ENCODE measurements at places on chromosomes 1 and 21.

- no peak for DNase-seq
These were observed 13.6 kb downstream of the PCNX2 start for GRCh38 chr1:233281711-233282581.

- DNase-seq: no peak
These were observed 72.4 kb upstream of the KCND3 start for GRCh38 chr1:112061901-112062320.

DNA sequence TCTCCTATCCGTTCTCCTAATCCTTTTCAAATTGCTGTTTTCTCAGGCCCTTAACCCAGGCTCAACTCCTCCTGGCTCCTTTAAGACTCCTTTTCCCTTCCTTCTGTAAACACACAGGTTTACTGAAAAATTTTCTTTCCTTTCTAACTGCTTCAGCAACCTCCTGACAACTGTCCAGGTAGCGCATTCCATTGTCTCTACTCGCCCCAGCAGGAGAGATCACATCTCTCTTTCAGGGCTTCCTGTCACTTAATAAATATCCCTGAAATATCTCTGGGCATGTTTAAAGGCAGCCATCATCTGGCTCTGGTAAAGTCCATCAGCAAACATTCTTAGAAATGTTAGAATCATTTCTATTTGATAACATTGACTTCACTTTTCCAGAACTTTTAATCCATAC lies 211.2 kb upstream of the PTBP2 start:
- DNase-seq: no peak

GRCh38 chr1:234107416-234108021 lies 203.0 kb downstream of the SLC35F3 start:
- no peak for DNase-seq

DNA sequence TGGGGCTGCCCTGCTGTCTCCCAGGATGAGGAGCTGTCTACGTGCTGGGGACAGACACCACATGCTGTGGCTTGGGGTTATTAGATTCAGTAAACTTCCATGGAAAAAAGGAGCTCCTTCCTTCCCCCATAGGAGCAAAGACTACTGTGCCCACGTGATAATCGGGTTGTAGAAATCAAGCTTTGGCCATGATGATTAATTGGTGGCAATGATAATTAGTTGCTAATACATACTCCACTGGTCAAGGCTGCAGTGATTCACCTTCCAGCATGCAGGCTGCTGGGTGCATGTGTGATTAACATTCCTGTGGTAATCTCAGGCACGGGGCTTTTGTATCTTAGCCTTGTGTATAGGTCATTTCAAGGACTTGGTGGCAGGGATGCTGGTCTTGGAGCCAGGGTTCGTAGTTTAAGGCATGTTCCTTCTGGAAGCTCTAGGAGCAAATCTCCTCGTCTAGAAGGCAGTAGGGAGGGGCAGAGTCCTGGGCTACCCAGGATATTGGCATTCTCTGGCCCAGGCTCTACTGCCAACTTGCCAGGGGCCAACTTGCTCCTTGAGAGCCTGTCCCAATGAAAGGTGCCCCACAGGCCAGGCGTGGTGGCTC lies 41.4 kb downstream of the TMCO4 start:
- no peak for DNase-seq

- DNase-seq: no peak
These were observed 83.7 kb upstream of the EDN2 start for GRCh38 chr1:41568204-41568603.

GRCh38 chr1:47763591-47764171 lies 233.5 kb downstream of the TRABD2B start:
- no peak for DNase-seq

DNA sequence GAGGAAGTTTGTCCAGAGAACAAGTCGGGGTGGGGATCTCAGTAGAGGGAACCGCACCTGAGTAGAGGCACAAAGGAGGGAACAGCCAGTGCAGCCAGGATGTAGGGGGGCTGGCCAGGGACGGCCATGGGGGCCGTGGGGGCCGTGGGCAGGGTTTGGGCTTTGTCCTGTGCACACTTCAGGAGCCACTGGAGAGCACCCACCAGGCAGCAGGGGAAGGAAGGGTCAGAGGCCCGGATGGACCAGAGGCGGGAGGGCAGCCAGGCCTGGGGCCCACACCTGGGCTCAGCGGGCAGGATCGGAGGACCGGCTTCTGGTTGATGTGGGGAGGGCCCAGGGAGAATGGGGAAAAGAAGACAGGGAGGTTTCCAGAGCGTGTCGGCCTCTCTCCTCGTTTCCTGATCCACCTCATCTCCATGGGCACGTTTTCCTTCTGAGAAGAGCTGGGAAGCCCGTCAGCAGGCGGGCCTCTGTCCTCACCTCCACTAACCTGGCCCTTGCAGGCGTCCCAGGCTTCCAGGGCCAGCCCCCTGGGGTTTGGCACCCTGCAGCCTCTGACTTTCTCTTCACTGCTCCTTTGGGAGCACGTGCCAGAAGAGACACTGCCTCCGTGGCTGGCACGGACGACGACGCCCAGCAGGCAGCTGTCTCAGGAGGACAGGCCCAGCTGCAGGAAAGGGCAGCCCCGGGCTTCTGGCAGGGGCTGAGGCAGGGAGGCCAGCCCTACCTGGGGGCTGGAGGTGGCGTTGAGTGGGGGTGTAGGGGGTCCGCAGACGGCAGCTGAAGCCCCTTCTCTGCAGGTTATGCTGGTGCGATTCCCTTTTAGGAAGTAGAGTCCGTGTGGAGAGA lies 16.8 kb upstream of the PDXK start:
- DNase-seq: no peak

GRCh38 chr1:229066591-229066990 lies 204.3 kb upstream of the RAB4A start:
- no peak for DNase-seq

DNA sequence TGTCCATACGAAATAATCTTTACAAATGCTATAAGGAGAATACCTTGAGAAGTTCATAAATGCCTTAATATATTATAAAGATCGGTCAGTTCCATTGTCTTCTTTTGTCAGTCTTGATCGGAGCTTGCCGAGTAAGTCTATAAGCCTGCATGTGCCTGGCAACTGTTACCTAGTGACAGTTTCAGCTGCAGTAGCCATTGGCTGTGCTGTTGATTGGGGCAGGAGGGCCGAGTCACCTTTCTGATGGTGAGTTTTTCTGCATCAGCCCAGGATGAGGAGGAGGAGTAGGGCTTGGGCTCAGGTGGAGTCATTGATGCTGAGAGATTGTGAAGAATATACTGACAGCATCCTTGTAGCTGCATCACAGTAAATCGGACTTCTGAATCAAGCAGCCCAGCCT lies 1.9 kb upstream of the GPR52 start:
- no peak for DNase-seq

DNA sequence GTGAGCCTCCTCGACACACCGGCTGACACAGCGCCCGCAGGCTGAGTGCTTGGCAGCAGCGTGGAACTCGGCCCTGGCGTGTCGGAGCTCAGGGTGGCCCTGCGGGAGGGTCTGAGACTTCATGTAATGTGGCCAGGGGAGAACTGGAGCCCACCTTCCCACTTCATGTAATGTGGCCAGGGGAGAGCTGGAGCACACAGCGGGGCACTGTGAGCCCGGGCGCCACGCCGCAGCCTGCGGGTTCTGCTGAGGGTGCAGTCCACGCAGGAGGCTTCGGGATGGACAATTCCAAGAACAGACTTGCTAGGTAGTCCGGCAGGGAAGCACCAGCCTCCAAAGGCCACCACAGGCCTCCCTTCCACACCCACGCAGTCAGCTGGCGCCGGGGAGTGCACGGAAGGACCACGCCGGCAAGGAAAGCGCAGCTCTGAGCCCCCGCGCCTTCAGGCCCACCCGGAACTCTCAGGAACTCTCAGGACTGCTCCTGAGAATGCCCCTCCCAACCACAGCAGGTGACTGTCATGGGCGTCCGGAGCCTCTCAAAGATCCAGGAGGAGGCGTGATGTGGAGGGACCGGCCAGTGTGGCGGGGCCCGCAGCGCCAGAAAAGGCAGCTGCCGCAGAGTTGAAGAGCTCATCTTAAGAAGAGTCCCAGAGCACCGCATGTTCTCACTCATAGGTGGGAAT lies 19.3 kb upstream of the ADARB1 start:
- DNase-seq: no peak

GRCh38 chr21:33886321-33886720 lies 29.3 kb downstream of the ATP5PO start:
- DNase-seq: no peak

DNA sequence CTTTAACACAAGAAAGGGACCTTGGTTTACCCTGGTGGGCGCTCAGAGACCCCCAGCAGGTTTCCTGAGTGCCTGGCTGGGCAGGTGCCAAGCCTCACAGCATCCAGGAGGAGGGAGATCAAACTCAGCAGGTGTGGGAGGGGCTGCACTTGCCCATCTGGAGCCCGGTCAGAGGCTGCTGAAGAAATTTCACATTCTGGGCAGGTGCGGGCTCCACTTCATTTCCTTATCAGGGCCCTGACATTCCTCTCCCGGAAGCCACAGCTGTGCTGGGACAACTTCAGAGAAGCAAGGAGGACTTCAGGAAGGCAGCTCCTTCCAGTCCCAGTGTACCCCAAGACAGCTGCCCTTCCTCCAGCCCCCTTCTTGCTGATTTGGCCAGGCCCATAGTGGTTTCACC lies 82.9 kb downstream of the ITPKB start:
- no peak for DNase-seq

DNA sequence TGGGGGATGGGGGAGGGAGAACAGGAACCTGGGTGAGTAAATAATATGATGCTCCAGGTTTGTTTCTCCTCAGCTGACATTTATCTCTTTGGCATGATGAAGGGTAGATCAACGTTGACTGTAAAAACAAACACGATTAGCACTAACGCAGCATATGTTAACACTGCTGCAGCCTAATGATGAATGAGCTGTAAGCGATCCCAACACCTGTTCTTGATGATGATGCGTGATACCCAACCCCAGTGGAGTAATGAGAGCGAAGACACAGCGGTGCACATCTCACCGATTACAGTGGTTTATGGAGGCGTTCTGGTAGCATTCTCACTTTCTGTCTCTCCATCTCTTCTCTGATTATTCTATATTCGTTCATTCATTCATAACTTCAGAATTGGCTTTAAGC lies 640.4 kb downstream of the USP25 start:
- DNase-seq: no peak

DNA sequence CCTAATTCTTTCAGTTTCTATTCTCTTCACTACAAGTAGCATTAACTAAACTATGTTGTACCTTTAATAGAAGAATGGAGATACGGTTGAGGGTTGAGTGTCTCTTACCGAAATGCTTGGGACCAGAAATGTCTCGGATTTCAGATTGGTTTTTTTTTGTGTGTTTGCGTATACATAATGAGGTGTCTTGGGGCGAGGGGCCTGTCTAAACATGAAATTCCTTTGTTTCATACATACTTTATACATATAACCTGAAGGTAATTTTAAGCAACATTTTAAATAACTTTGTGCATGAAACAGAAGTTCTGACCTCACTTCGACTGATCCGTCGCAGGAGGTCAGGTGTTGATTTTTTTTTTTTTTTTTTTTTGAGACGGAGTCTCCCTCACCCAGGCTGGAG lies 36.3 kb upstream of the MYOCOS start:
- DNase-seq: no peak

- DNase-seq: no peak
These were observed 31.2 kb downstream of the VAV3 start for GRCh38 chr1:107933736-107934135.

DNA sequence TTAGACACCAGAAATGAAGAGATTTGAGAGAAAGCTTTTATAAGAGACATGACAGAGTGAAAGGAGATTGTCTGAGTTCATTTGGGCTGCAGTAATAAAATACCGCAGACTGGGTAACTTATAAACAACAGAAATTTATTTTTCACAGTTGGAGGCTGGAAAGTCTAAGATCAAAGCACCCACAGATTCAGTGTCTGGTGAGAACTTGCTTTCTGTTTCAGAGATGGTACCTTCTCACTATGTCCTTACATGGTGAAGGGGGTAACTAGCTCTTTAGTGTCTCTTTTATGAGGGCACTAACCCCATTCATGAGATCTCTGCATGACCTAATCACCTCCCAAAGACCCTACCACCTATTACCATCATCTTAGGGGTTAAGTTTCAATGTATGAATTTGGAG lies 30.9 kb upstream of the FCRL4 start:
- no peak for DNase-seq

- DNase-seq: no peak
These were observed 7.0 kb downstream of the SAMD11 start for GRCh38 chr1:930633-931138.

GRCh38 chr1:89523572-89524368 lies 859 bp upstream of the LRRC8B start:
- DNase-seq: no peak
